Thoracic aorta (tissue), 2 donors: ENCODE measurements at places on chromosomes 16 and 17. TPM values are rescaled to one million over a fixed set of nuclear protein-coding genes. Genes with fewer than 3 reads are reported as not detected.
A peak's percentile ranks its signal among the peaks of the same experiment; 100 is the strongest.

The FBXL19 gene
- total RNA-seq, result 14.5 TPM

The CALB2 gene
- total RNA-seq, result not detected

The SLC7A5 gene
- 33.7 TPM for total RNA-seq

The XAF1 gene
- 36.8 TPM for total RNA-seq

The ACSM2B gene
- not detected for total RNA-seq

The GLP2R gene
- total RNA-seq, result 2.3 TPM

The SOX9 gene
- total RNA-seq, result 1.2 TPM

The SLC47A2 gene
- total RNA-seq, result not detected

The CNEP1R1 gene
- 36.5 TPM for total RNA-seq

- no peak for DNase-seq
Observed at GRCh38 chr16:3755249-3755648, 37.9 kb upstream of the TRAP1 start.

- no peak for DNase-seq
Observed at GRCh38 chr17:8072729-8073461, 14.6 kb downstream of the ALOX12B start.

GRCh38 chr16:83952940-83953795 is at the start of gene OSGIN1:
TSS of gene OSGIN1 (plus strand) at chr16:83953240. CDS start at chr16:83957672, 4,432 bp downstream.
- peak; percentile 92 for DNase-seq

- DNase-seq, result no peak
Observed at GRCh38 chr16:57721356-57722209, 14.0 kb upstream of the KATNB1 start.

DNA sequence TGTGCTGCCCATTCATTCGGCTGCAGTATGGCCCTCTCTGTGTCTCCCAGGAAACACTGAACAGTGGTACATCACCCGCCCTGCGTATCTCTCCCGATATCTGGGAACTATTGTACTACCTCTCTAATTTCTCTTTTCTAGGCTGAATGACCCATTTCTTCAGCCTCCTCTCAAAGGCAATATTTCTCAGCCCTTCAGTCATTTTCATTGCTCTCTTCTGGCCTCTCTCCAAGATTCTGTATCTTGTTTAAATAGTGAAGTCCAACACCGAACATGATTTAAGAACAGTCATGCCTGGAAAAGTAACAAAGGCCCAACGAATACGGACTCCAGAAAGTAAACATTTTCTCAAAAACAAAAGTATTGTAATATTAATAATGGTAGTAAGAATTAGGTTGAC is 220.1 kb downstream of the ZFHX3 start:
- no peak for DNase-seq

DNA sequence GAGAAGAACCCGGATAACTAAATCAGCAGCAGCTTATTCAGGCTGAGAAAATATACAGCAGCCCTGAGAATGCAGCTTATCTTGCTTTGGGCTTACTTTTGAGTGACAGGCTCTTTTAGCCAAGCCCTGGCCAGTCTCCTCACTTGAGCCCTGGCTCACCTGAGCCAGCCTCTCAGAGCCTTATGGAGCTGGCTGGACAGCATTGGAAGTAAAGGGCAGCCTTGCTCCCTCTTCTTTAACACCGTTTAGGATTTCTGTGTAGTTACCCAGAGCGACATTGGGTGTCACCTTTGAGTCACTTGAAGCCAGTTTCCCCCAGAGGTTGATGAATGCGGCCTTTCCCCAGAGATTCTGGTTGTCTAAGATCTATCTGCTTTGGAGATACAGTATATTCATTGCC is 7.7 kb upstream of the NPIPB2 start:
- no peak for DNase-seq

GRCh38 chr16:47590472-47590871 is 129.3 kb downstream of the PHKB start:
- no peak for DNase-seq

DNA sequence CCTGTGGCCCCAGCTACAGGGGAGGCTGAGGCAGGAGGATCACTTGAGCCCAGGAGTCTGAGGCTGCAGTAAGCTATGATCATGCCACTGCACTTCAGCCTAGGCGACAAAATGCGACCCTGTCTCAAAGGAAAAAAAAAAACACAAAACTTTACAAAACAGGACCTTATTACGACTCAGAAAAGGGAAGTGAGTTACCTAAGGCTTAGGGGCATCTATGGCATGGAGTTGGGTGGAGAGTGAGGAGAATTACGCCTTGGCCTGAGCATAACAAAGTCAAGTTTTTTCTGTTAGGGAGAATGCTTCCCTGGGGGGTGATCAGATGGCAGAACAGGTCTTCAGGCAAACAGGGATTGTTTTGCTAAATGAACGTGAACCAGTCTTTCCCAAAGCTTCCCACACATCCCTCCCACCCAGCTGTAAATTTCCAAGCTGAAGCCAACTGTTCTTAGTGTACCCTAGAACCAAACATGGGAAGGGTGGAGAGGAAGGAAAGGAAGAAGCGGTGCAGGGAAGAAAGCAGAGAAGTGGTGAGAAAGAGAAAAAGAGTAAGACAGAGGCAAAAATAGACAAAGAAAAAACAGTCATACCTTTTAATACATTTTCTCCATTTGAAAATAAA is 24.6 kb upstream of the TNRC6C start:
- no peak for DNase-seq

GRCh38 chr17:44262654-44263225 is 5.2 kb downstream of the SLC4A1 start:
- no peak for DNase-seq

DNA sequence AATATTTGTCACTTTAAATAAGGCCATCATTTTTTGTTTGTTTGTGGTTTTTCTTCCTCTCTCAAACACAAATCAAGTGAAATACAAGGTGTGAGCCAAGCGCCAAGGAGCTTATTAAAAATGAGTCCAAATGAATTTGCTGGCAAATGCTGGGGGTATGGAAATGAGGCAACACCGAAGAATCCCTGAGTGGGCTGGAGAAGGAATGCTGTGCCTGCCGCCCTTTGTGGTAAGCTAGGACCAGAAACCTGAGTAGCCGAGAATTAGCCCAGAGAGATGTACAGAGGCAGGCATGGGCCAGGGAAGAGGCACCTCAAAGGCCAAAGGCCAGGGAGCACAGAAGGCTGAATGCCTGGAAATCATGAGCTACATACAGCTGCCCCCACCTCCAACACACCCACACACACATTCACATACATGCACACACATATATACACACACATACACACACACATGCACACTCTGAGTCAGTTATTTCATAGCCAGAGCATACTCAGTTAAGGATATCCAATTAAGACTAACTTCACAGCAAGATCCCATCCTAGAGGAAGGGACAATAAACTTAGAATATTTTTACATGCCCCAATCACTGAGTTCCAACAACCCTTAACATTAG is 266.1 kb upstream of the DYNLRB2 start:
- no peak for DNase-seq

DNA sequence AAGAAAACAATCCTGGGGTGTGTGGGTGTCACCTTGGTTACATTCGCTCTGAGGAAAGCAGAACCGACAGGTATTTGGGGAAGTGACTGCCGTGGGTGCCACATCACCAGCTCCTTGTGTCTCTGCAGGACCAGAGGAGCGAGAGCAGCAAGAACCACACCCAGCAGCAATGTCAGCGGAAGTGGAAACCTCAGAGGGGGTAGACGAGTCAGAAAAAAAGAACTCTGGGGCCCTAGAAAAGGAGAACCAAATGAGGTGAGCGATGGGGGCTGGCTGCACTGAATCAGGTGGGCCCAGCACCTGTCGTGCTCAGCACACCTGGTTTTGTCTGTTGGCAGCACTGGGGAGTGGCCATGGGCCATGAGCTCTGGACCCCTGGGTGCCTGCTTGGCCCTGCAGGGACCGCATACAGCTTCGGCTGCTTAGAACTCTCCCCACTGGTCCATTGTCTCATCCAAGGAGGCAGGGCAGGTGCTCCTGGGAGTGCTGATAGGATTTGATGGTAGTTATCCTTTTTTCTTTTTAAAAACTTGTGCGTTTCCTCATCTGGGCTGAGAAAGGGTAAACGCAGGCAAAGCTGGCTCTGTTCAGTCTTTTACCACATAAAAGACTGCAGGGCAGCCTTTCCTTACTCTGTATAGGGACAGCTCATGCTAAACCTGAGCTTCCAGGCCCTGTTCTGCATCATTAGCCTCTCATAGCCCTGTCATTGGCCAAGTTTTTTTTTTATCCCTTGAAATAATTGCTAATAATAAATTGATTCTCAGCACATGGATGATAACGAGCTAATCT is 29.4 kb downstream of the HMOX2 start:
- DNase-seq, result no peak

- DNase-seq, result no peak
Observed at GRCh38 chr17:72390675-72391508, 270.1 kb downstream of the SOX9 start.

GRCh38 chr16:8293413-8293812 is 296.9 kb downstream of the TMEM114 start:
- DNase-seq, result no peak

GRCh38 chr17:50170662-50171370 is 5.0 kb downstream of the SGCA start:
- DNase-seq, result no peak
